ENCODE measurements at places on chromosomes 6 and 20.

DNA sequence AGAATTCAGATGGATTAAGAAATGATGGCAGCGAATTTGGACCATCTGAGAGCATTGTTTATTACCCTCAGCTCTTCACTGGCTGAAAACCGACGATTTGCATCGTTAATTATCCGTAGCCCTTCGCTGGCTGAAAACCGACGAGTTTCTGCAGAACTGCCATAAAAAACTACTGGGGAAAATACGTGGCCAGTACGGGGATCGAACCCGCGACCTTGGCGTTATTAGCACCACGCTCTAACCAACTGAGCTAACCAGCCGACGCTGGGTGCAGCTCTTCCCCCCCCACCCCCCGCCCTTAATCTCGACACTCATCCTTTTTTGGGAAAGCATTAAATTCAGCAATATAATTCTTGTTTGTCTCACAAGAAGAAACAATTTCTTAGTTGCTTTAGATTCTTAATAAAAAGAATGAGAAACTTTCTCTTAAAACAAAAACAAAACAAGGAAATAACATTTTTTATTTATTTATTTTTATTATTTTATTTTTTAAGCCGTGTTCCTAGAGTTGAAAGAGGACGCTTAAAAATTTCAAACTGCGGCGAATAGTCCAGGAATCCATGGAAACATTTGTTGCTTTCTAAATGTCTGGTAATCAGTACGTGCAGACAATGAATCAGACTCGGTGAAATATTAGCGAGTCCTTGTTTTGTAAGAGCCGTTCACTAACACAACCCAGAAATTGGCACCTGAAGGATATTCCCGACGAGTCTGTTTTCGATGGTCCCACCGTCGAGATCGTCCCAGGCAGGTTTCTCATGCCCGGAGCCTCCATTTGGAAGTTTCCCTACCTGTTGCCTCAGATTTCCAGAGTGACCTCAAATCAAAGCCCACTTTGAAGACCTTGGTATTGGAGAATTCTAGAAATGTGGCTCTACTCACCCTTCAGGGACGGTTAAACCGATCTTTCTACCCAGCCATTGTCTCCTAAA lies 27.8 kb downstream of the PRSS16 start:
- no peak for DNase-seq

- DNase-seq = no peak
Observed at GRCh38 chr6:33217681-33218080, 9.4 kb downstream of the RING1 start.

DNA sequence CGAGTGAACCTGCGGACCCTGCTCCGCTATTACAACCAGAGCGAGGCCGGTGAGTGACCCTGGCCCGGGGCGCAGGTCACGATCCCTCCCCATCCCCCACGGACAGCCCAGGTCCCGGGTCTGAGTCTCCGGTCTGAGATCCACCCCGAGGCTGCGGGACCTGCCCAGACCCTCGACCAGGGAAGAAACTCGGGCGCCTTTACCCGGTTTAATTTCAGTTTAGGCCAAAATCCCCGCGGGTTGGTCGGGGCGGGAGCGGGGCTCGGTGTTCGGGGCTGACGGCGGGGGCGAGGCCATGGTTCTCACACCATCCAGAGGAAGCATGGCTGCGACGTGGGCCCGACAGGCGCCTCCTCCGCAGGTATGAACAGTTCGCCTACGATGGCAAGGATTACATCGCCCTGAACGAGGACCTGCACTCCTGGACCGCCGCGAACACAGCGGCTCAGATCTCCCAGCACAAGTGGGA lies 46.9 kb upstream of the TRIM26 start:
- no peak for DNase-seq

DNA sequence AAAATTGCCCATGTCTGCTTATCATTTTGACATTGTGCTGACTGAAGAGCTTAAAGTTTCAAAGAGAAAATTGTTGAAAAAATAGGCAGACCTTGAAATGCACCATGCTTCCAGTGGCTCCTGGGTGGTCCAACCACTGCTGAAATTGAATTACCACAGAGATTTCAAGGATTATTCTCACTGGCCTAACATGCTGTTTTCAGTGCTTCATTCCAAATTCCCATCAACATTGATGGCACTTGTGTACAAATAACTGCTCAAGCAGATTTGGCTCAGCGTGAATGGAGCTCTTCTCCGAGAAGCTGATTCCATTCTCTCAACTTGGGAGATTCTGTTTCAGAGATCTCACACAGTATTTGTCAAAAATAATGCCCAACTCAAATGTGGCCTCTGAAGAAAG lies 75.5 kb downstream of the LAMA4 start:
- no peak for DNase-seq

GRCh38 chr6:39322306-39322850 lies at the start of gene KCNK16:
Gene KCNK16 (minus strand): TSS chr6:39322702. CDS start chr6:39322540, 162 bp downstream.
- peak; percentile 24 for DNase-seq

- no peak for DNase-seq
Observed at GRCh38 chr6:166471797-166472260, 89.1 kb upstream of the MPC1 start.

- DNase-seq = no peak
Observed at GRCh38 chr6:45222380-45222779, 105.8 kb upstream of the RUNX2 start.

DNA sequence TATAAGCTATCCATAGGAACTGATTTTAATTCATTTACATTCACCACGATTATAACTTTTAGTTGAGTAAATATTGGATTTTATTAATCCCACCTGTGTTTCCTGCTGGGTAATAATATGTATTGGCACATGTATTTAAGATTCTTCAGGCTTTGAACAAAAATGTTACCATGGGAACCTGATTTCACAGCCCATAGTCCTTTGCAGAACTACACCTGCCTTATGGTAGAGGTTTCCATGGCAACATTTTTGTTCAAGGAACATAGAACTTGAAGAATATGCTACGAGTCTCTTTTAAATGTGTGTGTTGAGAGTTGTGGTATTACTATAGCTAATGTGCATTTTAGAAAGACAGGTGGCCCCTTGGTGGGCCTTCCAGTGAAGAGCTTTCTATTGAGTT lies 317.4 kb downstream of the SAMD5 start:
- DNase-seq = no peak

GRCh38 chr20:63568170-63568981 lies 5.7 kb downstream of the HELZ2 start:
- DNase-seq = no peak

GRCh38 chr6:42043787-42044475 lies 6.4 kb upstream of the TAF8 start:
- DNase-seq = peak; percentile 88

DNA sequence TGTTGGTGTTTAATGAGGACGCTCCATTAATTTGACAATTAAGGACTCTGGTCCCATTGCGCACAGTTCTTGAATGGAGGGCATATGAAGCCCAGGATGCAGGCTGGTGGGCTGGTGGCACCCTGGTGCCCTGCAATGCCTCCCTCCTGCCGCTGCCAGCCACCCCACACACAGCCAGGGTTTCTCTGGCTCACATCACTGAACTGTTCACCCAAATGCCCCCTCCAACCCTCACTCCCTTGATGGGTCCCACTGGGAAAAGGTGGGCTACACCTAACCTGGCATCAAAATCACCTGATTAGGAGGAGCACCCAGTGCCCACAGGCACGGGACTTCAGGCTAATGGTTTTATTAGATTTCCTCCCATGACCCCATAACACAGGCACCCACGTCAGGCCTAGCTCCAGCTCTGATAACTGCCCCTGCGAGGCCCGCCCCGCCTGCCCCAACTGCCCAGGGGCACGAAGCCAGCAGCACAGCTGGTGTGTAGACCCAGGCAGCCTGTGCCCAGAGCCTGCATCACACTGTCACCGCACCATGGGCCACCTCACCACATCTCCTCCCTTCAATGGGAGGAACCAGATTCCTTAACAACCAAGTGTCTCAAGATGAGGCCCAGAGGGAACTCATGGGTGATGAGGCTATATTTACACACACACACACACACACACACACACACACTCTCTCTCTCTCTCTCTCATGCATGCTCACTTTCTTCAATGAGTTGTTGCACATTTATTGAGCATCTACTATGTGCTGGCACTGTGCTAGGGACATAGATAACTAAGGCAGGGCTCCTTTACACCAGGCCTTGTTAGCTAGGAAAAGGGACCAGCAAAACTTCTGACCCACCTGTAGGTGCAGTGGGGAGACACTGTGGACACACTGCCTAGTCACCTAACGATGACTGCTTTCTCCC lies 107.3 kb downstream of the NOL4L start:
- DNase-seq = no peak

DNA sequence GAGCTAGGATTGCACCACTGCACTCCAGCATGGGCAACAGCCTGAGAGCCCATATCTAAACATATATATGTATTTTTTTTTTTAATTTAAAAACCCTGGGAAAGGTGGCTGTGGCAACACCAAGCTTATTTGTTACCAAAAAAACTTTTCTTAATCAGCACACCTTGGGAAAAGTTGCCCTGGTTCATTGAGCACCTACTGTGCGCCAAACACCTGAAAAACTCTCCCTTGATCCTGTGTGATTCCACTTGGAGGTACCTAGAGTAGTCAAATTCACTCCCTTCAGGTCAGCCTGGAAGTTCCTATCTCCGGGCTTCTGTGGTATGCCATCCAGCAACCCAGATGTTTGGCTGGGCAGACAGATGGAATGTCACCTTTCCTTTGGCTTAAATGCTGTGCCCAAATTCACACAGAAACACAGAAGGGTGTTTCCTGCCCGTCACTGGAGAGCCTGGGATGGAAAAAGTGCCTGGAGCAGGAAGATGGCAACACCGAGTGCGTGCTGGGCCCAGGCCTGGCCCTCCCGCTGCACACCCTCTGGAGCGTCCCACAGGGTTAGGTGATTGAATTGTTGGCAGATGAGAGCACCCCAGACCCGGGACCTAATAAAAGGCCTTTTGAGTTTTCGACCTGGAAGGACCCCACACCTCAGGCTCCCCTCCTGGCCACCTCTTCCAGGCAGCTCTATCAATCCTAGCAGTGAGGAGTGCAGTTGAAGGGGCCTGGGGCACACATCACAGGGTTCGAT lies 337.5 kb downstream of the ZFAND3 start:
- DNase-seq = no peak

GRCh38 chr20:4167261-4168021 lies 152.1 kb upstream of the RNF24 start:
- no peak for DNase-seq

DNA sequence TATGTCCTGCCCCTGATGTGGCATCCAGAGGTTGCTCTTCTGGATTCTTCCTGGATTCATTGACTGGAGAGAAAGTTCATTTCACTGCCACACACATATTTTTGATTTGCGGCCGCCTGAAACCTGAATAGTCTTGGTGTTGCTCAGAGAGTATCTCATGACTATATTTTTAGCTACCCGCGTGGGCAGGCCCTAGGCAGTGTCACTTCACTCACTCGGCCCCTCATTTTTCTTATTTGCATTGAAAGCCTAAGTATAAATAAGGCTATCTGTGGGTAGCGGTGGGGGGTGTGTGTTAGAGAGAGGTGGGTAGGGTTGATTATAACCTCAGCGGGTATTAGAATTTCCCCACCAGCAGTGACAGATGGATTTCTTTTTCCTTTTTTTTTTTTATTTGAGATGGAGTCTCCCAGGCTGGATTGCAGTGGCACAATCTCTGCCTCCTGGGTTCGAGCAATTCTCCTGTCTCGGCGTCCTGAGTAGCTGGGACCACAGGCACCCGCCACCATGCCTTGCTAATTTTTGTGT lies 113.5 kb downstream of the JARID2 start:
- no peak for DNase-seq

- no peak for DNase-seq
Observed at GRCh38 chr6:39920157-39920556, 14.1 kb downstream of the MOCS1 start.

GRCh38 chr6:165755583-165755982 lies 92.5 kb upstream of the PDE10A start:
- DNase-seq = no peak

- peak; percentile 72 for DNase-seq
Observed at GRCh38 chr6:27139756-27140579, 107.5 kb upstream of the PRSS16 start.
